ENCODE measurements at places on chromosomes 3 and 15. TPM values are rescaled to one million over a fixed set of nuclear protein-coding genes. Genes with fewer than 3 reads are reported as not detected.

- no peak for DNase-seq
Observed at GRCh38 chr3:171790898-171791691, 19.2 kb downstream of the PLD1 start.

- DNase-seq, result peak; percentile 27
Observed at GRCh38 chr3:136804813-136805212, 14.1 kb upstream of the SLC35G2 start.

DNA sequence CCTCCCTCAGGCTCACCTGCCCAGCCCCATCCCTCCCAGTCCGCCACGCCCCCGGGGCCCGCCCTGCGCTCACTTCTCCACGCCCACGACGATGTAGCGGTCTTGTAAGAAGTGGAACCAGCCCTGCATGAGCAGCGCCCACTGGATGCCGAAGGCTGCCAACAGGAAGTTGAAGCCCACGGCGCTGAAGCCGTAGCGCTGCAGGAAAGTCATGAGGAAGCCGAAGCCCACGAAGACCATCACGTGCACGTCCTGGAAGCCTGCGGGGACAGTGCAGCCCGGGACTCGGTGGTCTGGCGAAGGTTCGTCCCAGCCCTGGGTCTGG, 9.7 kb downstream of the RHCG start:
- no peak for DNase-seq

- no peak for DNase-seq
Observed at GRCh38 chr15:56812961-56813360, 79.7 kb upstream of the ZNF280D start.

DNA sequence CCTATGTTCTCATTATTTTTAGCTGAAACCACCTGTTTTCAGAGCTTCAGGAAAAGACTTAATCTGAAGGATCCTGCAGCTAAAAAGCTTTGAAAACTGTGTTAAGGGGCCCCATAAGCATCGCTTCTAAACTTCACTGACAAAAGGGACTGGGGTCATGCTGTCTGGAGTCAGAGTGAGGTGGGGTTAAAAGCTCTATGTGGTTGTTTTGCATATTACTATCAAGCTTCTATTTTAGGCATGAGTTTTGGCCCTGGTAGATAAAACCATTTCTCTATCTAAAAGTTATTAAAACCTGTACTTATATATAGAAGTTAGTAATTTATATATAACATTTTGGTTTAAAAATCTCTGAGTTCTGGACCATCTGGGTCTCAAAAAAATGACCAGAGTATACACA, 45.5 kb downstream of the GPR160 start:
- no peak for DNase-seq

DNA sequence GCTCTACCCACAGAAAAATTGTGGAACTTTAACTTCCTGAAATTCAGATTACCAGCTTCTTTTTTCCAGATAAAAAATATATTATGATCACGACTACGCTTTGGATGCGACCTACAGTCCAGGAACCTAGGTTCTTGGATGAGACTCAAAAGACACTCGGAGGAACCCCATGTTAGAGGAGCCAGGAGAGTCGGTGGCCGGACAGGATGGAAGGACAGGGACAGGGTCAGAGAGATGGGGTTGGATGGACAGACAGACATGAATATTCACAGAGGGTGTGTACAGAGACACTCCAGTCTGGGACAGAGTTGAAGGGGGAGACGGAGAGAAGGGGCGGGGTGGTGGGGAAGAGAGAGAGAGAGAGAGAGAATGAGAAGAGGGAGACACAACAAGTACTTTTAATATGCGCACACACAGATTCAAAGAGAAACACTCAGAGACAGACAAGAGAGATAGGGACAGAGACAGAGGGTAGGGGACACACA, 9.5 kb downstream of the FAM3D start:
- no peak for DNase-seq

GRCh38 chr3:141391991-141392316, 23.6 kb downstream of the ZBTB38 start:
- no peak for DNase-seq

Gene ZNF501
- total RNA-seq, result 1.2 TPM

DNA sequence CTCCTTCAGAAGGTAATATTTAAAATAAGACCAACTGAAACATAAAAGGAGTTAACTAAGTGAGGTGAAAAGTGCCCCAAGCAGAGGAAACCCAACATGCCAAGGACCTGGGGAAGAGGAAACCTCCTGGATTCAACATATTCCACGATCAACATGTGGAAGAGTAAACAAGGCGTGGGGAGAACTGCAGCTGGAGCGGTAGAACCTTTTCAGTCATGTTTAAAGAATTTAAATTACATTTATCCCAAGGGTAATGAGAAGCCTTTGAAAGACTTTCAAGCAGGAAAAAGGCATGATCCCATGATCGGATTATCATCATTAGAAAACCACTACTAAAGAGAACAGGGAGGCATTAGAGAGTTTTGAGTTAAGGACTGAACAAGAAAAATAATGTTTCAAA, 330.7 kb downstream of the FHIT start:
- no peak for DNase-seq

Gene PML
- 39.8 TPM for total RNA-seq

Gene TNK2
- total RNA-seq, result 6.3 TPM

Gene AMIGO3
- total RNA-seq, result not detected

DNA sequence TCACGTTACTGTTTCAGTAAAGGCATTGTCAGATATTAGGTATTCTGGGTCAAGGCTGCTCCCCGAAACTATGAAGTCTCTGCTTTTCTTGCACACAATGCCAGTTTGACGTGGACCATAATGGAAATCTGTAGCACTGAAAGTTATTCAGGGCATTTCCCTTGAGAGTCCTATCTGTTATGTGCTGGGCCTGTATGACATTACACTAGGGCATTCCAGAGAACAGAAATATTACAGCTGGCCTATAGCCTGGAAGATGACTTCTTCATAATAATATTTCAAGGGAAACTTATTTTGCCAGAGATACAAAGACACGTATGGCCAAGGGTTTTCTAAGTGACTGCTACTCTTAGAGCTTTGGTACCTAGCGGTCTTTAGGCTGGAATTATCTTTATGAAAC, 613.6 kb upstream of the CBLB start:
- DNase-seq, result no peak

Gene KNG1
- total RNA-seq, result not detected

DNA sequence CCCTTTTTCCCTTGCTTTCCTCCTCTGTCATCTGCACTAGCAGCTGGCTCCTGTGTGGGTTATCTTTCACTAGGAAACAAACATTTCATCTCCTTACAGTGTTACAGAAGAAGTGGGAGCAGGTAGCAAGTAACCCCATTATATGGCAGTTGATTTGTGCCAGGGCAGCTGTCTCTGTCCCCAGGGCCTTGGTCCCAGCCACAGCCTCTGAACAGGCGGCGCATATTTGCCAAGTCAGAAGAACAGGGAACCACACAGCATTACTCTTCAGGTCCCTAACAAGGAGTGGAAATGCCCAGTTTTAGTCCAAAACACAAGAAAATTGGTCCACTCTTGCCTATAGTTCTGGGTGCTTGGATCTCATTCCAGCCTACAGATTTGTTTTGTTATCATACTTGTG, 80.7 kb upstream of the PXYLP1 start:
- DNase-seq, result no peak

Gene P3H2
- 233 TPM for total RNA-seq

DNA sequence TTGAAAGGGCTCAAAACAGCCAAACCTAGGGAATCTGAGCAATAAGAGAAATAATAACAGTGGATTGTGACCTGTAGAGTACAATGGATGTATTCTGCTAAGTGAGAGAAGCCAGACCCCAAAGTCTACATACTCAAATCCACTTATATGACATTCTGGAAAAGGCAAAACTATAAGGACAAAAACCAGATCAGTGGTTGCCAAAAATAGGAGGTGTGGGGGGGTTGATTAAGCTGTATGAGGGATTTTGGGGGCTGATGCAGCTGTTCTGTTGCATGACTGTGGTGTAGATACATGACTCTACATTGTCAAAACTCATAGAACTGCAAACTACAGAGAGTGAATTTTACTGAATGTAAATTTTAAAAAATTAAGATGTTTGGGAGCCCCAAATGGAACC, 20.1 kb upstream of the CGNL1 start:
- no peak for DNase-seq

DNA sequence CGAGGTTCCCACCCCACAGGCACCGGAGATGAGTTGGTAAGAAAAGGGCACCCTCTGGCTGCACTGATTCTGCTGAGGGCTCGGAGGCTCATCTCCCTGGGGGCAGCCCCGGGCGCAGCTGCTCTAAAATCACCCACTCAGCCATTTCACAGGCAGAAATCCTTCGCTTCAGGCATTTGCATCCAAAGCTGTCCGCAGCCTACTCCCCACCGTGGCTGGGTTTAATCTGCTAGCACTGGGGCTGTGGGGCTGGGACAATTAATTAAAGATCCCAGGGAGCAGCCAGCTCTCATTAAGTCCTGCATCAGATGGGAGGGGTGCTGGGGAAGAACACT, 104.3 kb upstream of the PRR20G start:
- DNase-seq, result no peak

DNA sequence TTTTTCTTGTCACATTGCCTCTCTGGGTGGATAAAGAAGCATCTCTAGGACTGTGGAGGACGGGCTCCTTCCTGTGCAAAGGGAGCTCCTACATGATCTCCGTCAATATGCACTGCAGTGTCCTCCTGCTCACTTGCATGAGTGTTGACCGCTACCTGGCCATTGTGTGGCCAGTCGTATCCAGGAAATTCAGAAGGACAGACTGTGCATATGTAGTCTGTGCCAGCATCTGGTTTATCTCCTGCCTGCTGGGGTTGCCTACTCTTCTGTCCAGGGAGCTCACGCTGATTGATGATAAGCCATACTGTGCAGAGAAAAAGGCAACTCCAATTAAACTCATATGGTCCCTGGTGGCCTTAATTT, 478 bp downstream of the GPR15 start:
- DNase-seq, result no peak

Gene PLA2G4D
- not detected for total RNA-seq

DNA sequence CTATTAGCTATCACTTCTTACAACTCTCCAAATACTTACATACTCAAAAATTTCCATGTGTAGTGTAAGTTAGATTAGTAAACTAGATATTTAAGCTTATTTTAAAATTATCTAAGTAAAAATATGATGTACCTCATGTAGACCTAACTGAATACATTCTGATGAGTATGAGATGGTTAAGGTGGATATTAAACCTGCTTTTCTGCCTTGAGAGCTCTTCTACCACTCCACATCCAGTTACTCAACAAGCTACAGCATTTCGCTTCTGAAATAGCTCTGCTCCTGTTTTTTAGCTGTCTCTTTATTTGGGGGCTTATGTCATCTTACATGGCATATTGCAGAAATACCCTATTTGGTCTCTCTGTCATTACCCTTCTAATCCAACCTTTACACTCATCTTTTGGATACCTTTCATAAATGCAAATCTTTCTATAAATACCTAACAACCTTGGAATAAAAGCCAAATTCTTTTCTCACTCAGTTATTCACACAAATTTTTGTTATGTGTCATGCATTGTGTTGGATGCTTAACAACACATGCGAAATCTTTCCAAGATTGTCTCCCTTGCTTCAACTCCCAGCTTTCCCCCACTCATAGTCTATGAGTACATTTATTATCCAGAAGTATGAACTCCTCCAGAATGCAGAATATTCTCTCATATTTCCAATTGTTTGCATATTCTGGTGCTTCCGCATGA, 92.0 kb downstream of the ALCAM start:
- no peak for DNase-seq

Gene TRIM71
- not detected for total RNA-seq

GRCh38 chr3:29145360-29145759, 135.5 kb upstream of the RBMS3 start:
- DNase-seq, result no peak

GRCh38 chr3:57919987-57920386, 88.2 kb upstream of the FLNB start:
- DNase-seq, result no peak

DNA sequence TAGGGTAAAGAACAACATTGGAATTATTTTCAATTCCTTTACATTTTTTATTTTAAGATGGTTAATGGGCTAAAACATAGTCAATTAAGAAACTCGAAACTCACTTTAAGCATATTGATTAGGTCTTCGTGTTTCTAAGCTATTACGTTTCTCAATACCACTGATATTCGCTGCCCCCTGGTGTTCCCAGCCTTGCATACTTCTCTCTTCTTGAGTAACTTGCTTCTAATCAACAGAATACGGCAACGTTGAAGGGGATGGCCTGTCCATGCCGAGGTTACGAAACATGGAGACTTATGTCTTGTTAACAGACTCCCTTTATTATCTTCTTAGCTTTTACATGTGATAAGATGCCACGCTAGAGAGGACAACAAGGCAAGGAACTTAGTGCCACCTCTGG, 43.6 kb downstream of the ROBO1 start:
- no peak for DNase-seq

GRCh38 chr3:109059264-109059663, 58.7 kb downstream of the MORC1 start:
- no peak for DNase-seq

Gene SLC9C1
- total RNA-seq, result not detected

DNA sequence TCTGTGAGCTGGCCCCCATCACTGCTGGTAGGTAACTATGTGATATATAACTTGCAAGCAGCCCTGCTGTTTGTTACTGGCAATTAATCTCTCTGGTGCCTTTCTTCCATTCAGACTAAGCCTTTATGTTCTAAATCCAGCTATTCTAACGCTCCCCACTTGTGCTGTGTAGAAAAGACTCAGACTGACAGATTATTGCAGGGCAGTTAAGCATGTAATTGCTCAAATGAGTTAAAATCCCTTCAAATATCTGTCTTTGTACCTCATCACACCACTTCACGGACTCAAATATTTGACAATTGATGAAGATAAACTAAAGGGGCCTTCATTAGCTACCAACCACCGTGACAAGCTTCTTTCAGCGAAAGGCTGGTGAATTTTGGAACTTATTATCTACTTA, 416.2 kb downstream of the NR2F2 start:
- no peak for DNase-seq

- no peak for DNase-seq
Observed at GRCh38 chr15:95558916-95559315, 771.6 kb upstream of the NR2F2 start.
